ENCODE measurements at places on chromosomes 7 and 10.

DNA sequence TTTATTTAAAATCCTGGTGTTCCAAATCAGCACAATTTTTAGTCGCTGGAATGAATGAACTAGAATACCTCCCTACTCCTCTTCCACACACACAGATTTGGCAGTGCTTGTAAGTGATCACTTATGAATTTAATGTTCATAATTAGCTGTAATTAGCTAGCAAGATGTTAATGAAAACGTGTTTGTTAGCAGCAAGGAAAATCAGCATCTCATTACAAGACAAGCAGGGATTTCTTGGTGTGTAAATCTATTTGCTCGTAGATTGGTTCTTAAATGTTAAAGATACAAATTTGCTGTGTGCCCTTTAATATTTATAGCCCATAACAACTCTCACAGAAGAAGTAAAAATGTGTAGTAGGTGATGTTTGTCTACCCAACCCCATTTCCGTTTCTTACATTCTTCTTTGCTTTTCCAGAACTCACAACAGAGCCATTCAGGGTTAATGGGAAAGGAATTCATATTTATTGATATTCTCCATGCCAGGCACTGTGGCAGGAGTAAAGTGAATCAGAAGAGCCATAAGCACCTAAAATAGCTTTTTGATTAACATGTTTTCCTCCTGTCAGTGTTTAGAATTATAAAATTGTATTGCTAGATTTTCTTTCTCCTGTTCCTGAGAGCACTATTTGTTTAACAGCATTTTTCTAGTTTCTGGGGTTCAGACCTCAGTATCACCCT is 49.6 kb downstream of the SEMA3C start:
- DNase-seq = no peak

- no peak for DNase-seq
Observed at GRCh38 chr7:51980313-51980712, 663.7 kb upstream of the COBL start.

DNA sequence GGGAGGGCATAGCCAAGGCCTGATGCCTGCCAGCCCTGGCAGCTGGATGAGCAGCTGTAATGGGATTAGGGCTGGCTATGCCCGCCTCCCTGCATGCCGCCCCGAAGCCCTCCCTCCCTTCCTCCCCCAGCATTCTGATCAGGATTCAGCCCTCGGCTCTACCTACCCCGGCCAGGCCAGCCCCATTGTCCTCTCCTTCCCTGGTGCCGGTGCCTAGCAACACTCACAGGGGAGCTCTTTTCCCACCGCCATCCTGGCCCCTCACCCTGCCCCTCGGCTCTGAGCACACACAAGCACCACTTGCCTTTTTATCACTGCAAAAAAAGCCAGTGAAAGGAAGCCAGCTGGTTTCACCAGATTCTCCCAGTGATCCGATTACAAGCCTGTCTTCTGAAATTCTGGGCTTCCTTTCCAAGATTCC is 9.0 kb upstream of the ADCYAP1R1 start:
- DNase-seq = no peak

GRCh38 chr7:14381306-14381705 is 391.8 kb upstream of the ETV1 start:
- DNase-seq = no peak

- DNase-seq = no peak
Observed at GRCh38 chr7:17937506-17938120, 2.7 kb downstream of the SNX13 start.

DNA sequence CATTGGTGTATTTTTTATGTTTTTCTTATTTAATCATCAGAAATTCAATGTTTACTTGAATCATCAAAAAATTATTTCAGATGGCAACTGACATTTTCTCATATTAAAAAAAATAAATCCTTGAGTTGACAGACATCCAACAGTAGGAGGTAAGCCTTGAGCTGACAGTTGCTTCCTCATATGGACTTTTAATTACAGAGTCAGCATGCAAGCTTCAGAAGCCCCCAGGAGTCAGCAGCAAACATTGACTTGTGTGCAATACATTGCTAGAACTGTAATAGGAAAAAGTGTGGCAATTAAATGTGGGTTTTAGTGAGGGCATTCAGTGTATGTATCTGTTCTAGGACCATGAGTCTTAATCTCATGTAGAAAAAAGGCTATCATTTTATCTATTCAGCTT is 62.4 kb upstream of the TAS2R16 start:
- DNase-seq = no peak

DNA sequence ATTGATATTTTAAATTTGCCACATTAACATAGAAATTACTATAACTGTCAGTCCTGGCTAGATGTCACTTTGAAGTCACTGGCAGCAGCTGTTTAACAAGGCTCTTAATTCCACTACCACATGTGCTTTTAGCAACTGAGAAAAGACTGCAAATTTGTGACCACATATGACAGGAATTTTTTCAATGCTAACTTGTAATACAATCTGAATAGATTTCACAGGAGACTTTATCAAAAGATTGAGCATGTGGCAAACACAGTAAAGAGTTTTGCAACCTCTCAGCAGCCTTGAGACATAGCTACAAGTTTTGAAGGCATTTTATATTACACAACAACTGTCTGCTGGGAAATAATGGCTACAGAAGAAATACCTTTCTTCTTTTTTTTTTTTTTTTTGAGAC is 73.0 kb downstream of the MICU1 start:
- DNase-seq = peak; percentile 93

- no peak for DNase-seq
Observed at GRCh38 chr10:22486431-22486830, 141.1 kb downstream of the SPAG6 start.

- DNase-seq = no peak
Observed at GRCh38 chr10:22253580-22253882, 35.7 kb upstream of the EBLN1 start.

GRCh38 chr10:19169041-19169440 is 120.4 kb downstream of the MALRD1 start:
- DNase-seq = no peak

GRCh38 chr7:93142127-93142526 is 6.1 kb downstream of the SAMD9L start:
- no peak for DNase-seq

GRCh38 chr10:26863351-26864076 is 2.8 kb upstream of the ABI1 start:
- DNase-seq = no peak

DNA sequence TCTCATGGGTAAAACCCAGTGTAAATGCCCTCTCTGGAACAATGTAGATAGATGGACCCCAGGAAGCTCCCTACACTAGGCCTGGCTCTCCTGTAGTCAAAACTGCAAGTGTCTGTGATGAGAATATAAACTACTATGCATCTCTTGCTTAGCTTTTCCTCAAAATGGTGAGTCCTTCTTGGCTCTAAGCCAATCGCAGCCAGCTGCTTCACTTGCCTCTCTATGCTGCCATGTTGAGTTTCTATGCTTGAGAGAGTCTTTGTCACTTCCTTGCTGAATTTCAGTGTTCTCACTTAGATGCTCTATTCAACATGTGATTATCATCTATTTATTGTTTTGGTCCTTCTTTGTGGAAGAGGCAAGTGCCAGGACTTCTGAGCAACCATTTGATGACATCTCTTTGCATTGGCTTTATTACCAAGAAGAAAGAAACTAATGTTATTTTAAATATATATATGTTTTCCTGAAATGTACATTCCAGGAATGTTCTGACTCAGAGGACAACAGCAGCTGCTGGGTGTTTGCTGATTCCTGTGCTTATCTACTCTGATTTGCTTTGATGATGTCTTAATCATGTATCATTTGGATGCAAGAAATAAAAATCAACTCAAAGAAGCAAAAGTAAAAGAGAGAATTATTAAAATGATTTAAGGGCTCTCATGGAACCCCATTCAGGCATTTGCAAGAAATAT is 16.6 kb downstream of the TAS2R40 start:
- no peak for DNase-seq

All from cardiac muscle cell (in vitro differentiated cells and primary cell).